ENCODE measurements at places on chromosomes 1 and 21.
A peak's percentile ranks its signal among the peaks of the same experiment; 100 is the strongest.

GRCh38 chr1:74343216-74343615, 108.0 kb downstream of the TNNI3K start:
- peak; percentile 27 for DNase-seq

GRCh38 chr1:119767486-119767885, 1.2 kb downstream of the HMGCS2 start:
- no peak for DNase-seq

- no peak for DNase-seq
Measured at GRCh38 chr1:920010-920409, 3.7 kb upstream of the SAMD11 start.

DNA sequence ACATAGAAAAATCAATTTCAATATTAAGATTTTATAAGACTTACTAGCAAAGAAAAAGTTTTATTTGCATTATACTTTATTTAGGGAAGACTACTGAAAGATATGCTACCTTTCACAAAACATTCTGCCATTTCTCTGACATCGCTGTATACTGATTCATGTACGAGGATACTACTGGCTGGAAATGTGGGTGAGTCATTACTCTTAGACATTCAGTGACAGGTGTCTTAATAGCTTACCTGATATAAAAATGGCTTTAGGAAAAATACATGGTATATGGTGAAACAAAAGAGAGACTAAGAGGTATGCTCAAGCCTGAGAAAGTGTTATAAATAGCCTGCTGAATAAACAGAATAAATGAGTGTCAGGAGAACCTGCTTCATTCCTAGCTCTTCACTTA, 73.0 kb upstream of the EXO1 start:
- DNase-seq = no peak

- no peak for DNase-seq
Measured at GRCh38 chr1:25541889-25542658, 1.3 kb upstream of the LDLRAP1 start.

- no peak for DNase-seq
Measured at GRCh38 chr1:224435318-224435763, 744 bp upstream of the WDR26 start.

DNA sequence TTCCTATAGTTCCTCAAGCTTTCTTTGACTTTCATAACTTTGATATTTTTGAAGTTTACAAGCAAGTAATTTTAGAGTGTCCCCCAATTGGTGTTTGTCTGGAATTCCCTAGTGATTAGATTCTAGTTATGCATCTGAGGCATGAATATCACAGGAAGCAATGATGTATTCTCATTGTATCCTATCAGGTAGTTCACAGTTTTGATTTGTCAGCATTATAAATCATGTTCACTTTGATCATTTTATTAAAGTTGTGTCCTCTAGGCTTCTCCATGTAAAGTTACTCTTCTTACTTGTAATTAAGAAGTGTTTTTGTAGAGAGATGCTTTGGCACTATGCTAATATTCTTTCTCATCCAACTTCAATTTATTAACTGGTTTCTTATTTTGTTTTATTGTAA, 53.0 kb downstream of the TYW3 start:
- no peak for DNase-seq

Measured in retina (tissue), 1 donor.